Stimulated activated CD4-positive, alpha-beta T cell treated with anti-CD3 and anti-CD28 coated beads, Interleukin-15, amount 100 ng/mL, for 24 hours (primary cell): ENCODE measurements at places on chromosomes 1 and 21.

- DNase-seq = no peak
Measured at GRCh38 chr1:203839081-203839480, 22.3 kb upstream of the SNRPE start.

DNA sequence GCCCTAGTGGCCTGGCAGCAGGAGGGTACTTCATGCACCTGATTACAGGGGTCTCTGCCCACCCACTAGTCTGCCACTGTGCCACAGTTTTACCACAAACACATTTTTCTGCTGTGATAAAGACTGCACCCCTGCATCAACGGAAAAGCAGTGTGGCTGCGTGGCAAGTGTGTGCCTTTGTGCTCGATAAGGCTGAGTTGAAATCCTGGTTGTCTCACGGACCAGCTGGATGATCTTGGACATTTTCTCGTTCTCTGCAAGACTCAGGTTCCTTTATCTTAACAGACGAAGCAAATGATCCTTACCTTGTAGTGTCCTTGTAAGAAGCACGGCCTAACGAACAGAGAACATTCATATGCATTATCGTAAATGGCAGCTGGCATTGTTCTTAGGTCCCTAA, 10.2 kb downstream of the GRHL3 start:
- no peak for DNase-seq

DNA sequence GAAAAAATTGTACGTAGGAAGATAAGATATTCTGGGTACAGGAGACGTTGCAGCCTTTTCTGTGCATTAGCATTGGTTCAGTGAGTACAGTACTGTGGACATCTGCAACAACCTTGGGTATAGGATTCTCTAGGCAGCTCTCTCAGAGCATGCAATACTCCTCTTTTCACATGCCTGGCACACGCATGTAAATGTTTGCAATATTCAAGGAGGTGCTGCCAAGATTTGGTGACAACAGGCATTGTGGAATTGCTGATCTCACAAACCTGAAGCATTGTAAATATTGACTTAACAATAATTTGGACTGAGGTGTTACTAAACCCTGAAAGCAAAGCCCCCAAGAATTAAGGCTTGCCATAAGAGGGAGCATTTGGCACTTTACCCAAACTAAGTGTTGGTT, 126.8 kb downstream of the GRIK1 start:
- DNase-seq = no peak

DNA sequence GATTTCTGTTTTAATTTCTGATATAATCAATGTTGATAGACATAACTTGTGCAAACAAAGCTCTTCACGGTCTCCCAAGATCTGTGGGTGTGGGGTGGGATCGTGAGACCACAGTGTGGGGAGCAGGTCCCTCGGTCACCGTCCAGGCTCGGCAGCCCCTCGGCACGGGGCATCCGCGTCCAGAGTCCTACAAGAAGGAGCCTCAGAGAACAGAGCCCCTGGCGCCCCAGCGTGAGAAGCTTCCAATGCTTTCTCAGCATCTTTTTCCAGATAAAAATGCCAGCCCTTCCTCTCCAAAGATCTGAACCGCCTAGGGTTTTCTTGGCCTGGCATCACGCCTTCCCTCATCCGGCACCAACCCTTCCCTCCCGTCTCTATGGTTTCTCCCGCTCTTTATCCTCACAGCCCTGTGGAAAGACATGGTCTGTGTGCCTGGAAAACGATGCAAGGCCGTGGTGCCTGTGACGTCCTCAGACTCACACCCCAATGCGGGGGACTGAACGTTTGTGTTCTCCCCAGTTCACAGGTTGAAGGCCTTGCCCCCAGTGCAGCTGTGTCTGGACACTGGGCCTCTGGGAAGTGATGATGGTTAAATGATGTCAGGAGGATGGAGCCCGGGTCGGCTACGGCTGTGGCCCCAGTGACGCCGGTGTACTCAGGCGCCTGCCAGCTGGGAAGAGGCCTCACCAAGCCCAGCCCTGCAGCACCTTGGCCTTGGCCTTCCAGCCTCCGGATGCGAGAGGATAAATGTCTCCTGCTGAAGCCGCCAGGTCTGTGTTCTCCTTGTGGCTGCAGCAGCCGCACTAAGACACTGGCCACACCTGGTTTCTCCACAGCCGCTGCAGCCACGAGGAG, 45.9 kb upstream of the COL6A2 start:
- DNase-seq = no peak

GRCh38 chr1:230002164-230002803, 64.8 kb upstream of the GALNT2 start:
- DNase-seq = no peak

GRCh38 chr1:6907676-6908434, 122.6 kb downstream of the CAMTA1 start:
- DNase-seq = no peak

GRCh38 chr1:146051452-146051851, 29.9 kb upstream of the HJV start:
- DNase-seq = no peak

- no peak for DNase-seq
Measured at GRCh38 chr1:178155481-178156255, 61.8 kb downstream of the RASAL2 start.

GRCh38 chr1:2165646-2166045, 28.9 kb downstream of the FAAP20 start:
- no peak for DNase-seq

DNA sequence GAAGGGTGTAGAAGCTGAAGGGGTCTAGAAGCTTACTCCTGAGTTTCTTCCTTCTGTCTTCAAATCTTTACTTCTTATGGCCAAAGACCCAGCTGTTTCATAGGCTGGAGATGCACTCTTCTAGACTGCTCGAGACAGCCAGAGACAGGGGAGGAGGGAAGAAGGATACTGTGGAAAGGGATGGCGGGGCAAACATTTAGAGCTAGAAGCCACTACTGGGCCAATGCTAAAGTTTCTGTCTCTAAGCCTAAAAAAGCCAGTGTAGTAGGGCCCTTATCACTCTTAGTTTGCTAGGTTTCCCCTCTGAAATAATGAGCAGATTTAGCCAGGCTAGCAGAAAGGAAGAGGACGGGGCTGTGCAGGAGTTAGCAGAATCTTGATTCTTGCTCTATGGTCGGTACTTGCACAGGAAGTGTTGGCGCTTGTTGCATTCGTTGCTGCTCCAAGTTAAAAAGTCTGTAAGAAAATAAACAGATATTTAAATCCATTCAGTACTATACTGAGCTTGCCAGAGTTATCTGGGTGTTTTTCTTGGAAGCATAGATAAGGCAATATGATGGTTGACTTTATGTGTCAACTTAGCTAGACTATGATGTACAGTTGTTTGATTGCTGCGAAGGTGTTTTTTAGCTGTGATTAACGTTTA, 16.9 kb downstream of the REG4 start:
- DNase-seq = no peak

DNA sequence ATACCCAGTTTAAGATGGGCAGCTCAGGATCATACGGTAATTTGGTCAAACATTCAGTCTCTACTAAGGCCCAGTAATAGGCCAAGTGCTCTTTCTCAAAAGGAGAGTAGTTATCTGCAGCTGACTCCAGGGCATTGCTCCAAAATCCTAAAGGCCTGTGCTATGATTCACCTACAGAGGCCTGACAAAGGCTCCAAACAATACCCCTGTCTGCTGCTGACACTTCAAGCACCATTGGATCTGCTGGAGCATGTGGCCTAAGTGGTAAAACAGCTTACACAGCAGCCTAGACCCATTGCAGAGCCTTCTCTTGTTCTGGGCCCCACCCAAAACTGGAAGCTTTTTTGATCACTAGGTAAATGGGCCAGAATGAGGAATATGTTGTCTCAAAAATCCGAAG, 22.8 kb downstream of the SLAMF7 start:
- no peak for DNase-seq

GRCh38 chr21:27265492-27265891, 298.6 kb upstream of the ADAMTS5 start:
- DNase-seq = no peak
